Activated naive CD4-positive, alpha-beta T cell treated with anti-CD3 and anti-CD28 coated beads, Interleukin-2, amount 50 U/mL, for 72 hours (primary cell): ENCODE measurements at places on chromosomes 5 and 9. TPM values are rescaled to one million over a fixed set of nuclear protein-coding genes. Genes with fewer than 3 reads are reported as not detected.

DNA sequence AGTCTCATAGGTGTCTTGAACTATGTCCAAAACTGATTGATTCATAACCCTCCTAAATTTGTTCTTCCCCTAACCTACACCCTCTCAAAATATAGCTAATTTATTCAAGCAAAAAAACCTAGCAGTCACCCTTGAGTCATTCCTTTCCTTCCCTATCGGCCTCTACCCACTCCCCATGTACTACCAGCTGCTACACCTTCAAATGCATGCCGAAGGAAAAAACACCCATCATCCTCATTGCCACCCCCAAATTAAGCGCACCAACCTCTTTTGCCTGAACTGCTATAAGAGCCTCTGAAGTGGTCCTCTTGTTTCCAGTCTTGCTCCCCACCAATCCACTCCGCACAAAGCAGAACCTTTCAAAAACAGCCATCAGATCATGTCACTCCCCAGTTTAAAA, 12.6 kb downstream of the LIFR start:
- no peak for DNase-seq

DNA sequence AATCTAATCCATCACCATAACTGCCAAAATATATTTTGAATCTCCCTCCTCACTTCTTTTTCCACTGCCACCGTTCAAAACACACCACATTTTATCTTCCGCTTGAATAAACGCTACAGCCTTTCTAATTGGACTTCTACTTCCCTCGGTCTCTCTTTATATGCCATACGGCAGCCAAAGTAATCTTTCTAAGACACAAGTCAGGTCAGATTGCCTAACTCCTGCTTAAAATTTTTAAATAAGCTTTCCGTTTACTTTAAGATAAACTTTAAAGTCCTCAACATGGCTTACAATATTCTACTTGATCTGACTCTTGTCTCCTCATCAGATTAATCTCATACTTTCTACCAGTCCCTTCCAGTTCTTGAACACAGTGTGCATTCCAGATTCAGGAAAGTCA, 9.7 kb downstream of the AFF4 start:
- DNase-seq: no peak

DNA sequence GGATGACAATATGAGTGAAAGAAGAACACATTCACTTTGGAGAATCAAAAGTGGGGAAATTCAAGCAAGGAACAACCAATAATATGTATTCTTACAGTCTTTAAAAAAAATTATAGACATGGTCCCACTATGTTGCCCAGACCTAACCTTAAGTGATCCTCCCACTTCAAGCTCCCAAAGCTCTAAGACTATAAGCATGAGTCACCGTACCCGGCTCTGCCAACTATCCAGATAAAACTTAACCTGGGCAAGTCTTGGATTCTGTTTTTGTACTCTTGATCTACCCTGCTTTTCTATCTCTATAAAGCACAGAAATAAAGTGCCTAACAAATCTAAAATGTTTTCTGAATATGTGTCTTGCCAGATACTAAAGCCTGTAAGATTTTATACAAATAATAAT, 30.9 kb downstream of the CEMIP2 start:
- no peak for DNase-seq

DNA sequence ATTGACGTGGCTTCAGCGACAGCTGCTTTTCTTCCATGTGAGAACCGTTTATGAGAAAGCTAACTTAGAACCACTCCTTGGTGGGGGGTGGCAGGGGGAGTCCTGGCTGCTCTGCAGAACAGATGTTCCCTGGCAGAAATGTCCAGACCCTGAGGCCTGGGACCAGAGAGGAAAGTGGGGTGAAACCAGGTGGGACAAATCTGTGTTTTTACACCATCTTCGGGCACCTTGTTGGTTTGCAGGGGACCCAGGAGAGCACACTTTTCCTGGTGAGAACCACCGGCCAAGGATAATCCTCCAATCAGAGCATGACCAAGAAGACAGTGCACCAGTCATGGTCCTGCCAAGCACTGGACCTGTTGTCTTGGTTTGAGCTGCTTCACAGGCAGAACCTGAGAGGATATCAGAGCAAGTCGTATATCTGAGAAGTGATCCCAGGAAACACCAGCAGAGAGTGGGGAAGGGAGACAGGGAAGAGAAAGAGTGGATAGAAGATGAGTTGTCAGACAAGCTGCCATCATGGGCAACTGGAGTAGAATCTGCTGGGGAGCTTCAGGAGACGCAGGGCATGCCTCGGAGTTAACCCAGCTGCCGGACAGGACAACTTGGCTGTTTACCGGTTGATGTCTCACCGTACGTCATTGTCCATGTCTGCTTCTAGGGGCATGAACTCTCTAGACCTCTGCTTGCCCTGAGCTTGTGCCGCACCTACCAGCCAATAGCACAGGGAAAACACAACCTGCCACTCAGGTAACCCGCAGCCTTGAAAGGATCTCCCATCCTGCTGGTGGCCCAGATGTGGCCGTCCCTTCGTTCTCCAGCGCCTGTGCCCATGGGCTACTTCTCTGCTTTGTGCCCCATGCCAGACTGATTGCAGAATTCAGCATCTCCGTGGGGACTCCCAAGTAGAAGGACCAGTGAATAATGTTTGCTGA, 178.4 kb upstream of the MVB12B start:
- DNase-seq: no peak

DNA sequence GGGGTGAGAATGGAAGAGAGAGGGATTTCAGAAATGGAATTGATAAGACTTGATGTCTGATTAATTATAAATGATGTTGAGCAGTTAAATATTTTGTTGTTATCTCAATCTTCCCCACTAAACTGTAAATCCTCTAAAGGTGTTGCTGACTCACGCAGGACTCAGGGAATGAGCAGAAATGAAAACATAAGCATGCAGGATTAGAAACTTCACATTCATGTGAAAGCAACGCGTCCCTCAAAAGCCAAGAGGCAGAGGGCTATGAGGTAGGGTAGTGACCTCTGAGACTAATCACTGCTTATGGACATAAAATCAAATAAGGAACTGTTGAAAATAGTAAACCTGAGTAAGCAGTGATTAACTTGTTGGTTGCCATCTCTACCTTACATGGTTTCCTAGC, 21.1 kb downstream of the ADAMTSL1 start:
- no peak for DNase-seq

DNA sequence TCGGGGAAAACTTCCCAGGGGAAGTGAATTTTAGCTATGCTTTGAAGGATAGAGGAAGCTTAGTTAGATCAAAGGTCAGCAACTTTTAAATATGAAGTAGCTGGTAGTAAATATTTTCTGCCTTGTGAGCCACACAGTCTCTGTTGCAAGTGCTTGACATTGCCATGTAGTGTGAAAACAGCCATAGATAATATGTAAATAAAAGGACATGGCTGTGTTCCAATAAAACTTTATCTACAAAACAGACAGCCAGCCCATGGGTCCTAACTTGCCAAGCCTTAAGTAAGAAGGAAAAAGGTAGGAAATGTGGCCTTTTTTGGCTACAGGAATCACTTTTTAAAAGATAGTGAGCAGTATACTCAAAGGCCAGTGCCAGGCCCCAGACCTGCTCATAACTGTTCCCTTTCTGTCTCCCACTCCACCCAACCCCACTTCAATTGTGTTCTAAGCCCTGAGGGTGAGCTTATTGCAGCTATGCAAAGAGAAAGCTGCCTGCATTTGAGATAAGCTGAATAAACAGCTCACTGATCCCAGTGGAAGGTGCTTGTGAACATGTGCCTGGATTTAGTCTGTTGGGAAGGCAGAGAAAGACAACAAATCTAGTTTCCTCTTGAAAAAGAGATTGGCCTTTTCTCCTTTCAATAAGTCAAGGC, 113.0 kb upstream of the TRIM32 start:
- DNase-seq: no peak

DNA sequence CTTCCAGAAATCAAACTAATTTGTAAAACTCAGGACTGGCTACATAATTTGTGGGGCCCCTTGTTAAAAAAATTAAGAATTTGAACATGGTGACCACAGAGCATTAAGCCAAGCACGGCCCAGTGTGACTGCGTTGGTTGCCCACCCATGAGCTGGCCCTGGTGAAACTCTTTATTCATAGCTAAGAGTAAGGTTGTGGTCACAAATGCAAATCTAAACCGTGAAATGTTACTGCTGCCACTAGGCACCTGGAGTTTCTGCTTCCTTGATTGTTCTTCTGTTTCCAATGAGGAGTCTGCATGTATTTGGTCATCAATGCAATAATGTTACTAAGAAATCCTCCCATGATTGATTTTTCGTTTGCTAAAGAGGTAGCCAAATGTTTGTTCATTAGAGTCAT, 4.2 kb downstream of the GCNT1 start:
- DNase-seq: no peak

DNA sequence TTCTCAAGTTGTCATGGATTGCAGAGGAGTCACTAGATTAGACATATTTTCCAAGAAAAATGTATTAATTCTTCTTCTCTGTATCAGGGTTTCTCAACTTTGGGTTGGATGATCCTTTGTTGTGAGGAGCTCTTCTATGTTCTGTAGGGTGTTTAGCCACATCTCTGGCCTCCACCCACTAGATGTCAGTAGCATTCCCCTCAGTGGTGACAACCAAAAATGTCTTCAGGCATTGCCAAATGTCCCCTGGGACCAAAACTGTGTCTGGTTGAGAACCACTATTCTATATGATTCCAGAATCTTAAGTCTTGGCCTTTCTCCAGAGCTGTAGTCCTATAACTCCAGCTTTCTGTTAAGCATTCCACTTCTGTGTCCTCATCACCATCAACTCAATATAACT, 220.9 kb downstream of the KIAA0825 start:
- no peak for DNase-seq

DNA sequence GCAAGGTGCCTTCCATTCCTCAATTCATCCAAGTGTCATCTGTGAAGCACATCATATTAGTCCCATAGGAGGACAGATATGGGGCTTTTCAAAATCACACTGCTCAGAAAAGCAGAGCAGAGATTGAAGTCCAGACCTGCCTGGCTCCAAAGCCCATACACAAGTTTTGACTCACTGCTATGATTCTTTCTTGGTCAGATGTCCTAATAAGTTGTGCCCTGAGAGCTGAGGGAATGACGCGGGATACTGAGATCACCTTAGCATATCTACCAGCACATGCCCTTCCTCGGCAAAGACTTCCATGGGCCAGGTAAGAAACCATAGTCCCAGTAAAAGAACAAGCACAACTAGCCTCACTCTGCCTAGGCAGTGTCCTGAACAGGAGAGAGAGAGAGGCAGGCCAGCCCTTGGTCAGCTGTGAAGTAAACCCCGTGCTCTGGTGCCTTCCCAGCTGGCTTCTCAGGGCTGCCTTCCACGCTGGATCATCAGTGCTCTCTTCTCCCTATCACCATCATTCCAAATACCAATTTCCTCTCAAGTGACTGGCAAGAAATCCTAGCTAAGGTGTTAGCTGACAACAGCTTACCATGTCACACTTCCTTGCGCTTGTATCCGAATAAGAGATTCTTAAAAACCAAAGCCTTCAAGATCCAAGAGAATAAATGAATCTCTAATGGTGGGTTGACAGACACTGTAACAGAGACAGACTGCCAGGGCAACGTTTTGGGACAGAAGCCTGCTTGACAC, 73.2 kb downstream of the SIL1 start:
- DNase-seq: no peak

DNA sequence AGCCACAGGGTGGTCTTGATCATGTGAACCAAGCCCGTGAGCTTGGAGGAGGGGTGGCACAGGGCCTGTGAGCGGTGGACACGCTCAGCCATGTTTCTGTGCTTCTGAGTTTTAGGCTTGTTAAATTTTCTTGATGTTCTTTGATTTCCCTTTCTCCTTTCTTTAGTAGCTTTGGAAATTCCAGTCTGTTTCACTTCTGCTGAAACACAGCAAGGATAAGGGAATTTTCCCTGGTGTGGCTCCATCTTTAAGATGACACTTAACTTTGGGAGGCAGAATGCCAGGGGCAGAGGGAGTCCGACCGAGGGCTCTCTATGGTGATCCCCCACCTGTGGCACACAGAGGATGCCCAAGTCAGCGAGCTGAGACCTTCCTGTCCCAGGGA, 29.7 kb upstream of the BASP1 start:
- DNase-seq: no peak

- no peak for DNase-seq
Measured at GRCh38 chr9:88429595-88430430, 41.6 kb downstream of the SPIN1 start.

DNA sequence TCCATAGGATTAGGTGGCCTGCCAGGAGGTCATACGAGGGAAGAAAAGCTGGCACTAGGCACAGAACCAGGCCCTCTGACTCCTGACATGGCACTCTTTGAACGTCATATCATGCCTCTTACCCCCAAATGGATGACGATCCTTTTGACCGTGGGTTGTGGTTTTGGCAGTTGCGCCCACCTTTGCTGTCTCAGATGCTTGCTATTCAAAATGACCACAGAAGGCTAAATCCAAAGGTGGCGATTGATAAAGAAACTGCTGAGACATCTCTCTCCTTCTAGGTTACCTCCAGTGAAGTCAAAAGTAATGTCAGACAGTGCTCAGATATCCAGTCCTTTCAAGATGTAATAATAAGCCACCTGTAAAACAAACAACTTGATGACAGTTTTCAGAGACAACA, 385.0 kb downstream of the EFNA5 start:
- DNase-seq: peak; percentile 49

BSPRY gene
- total RNA-seq: 29.6 TPM

ZFP2 gene
- total RNA-seq: 0.50 TPM

ANKRD33B gene
- 5.6 TPM for total RNA-seq

SPINK6 gene
- total RNA-seq: not detected

CCL21 gene
- total RNA-seq: not detected
